Left colon (tissue), 2 donors: ENCODE measurements at places on chromosomes 6 and 20.

GRCh38 chr6:100913400-100914276, 32.5 kb upstream of the ASCC3 start:
- DNase-seq, result no peak

- DNase-seq, result peak; percentile 38
Observed at GRCh38 chr6:119078376-119079282, at the start of gene FAM184A. Gene FAM184A, minus strand, starts transcription at chr6:119078664. Its CDS starts 365 bp downstream, at chr6:119078299.

GRCh38 chr6:165654144-165654543, 8.9 kb downstream of the PDE10A start:
- no peak for DNase-seq

- no peak for DNase-seq
Observed at GRCh38 chr6:31386977-31387376, 16.4 kb upstream of the MICA start.

DNA sequence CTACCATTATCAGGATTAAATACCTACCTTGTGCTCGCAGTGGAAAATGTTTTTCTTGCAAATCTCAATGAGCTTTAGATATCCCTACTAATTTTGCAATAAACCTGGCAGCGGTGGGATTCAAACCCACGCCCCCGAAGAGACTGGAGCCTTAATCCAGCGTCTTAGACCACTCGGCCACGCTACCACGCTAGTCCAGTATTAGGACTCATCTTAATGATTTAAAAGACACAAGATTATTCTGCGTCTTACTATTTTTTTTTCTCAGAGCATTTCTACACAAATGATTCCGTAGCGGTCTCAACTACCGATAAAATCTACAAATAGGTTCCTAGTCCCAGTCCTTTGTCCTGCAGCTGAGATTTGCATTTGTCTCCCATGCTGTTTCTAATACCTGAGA, 35.2 kb upstream of the ZSCAN23 start:
- DNase-seq, result no peak
